K562 (cell line): ENCODE measurements at places on chromosomes 5 and 9. TPM values are rescaled to one million over a fixed set of nuclear protein-coding genes. Genes with fewer than 3 reads are reported as not detected.

GRCh38 chr9:89022001-89022759, 30.9 kb downstream of the S1PR3 start:
- no peak for DNase-seq

GRCh38 chr9:74036549-74037231, 460.4 kb upstream of the RORB start:
- no peak for DNase-seq

GRCh38 chr9:1087120-1087881, 37.1 kb downstream of the DMRT2 start:
- no peak for DNase-seq

GRCh38 chr9:7402334-7403027, 397.1 kb downstream of the DMAC1 start:
- no peak for DNase-seq

GRCh38 chr9:124346347-124347163, 68.7 kb downstream of the PSMB7 start:
- no peak for DNase-seq

The C9orf85 gene
- total RNA-seq = 6.7 TPM in 2 replicates

DNA sequence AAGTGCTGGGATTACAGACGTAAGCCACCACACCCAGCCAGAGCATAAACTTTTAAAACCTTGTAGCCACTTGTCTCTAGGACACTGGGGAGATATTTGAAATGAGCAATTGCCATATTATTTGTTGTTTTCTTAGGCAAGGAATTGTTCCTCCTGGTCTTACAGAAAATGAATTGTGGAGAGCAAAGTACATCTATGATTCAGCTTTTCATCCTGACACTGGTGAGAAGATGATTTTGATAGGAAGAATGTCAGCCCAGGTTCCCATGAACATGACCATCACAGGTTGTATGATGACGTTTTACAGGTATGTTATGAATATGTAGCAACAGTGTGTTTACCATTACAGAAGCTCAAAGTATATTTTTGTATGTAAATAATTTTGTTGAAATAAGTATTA, 30.5 kb downstream of the SFXN1 start:
- DNase-seq = no peak

- DNase-seq = no peak
Measured at GRCh38 chr9:98502311-98502975, 206.3 kb downstream of the GABBR2 start.

DNA sequence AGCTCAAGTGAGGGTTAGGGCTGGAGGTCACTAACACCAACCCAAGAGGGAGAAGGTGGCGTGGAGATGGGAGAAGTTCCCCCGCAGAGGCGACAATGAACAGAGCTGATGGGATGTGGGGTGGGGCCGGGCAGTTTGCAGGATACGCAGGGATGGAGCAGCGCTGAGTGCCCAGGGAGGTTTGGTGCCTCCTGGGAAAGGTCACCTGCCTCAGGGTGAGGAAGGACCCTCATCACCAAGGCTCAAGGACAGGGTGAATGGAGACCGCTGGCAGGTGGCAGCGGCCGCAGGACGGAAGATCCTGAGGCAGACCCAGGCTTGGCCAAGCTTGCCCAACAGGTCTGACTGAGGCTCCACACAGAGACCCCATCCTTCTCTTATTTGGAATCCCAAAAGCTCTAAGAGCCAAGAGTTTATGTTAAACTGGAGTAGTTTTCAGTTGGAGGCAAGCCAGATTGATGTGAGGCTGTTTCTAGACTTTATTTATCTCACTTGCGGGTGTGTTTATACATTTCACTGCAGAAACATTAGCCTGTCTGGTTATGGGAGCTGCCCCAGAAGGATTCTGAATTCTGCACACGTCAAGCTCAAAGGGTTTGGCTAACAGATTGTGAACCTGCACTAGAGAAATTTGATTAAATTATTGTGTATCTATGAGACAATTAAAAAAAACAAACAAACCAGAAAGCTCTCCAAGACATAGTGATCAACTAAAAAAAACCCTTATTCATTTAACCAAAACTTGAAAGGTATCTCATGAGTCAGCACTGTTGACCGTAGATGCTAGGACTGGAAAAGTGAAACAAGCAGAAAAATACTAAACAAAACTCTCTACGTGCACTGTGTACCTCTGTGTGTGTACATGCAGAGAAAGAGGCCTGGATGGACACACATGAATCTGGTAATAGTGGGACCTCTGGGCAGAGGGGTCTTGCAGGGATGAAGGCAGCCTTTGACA, 146.2 kb upstream of the PHYKPL start:
- no peak for DNase-seq

DNA sequence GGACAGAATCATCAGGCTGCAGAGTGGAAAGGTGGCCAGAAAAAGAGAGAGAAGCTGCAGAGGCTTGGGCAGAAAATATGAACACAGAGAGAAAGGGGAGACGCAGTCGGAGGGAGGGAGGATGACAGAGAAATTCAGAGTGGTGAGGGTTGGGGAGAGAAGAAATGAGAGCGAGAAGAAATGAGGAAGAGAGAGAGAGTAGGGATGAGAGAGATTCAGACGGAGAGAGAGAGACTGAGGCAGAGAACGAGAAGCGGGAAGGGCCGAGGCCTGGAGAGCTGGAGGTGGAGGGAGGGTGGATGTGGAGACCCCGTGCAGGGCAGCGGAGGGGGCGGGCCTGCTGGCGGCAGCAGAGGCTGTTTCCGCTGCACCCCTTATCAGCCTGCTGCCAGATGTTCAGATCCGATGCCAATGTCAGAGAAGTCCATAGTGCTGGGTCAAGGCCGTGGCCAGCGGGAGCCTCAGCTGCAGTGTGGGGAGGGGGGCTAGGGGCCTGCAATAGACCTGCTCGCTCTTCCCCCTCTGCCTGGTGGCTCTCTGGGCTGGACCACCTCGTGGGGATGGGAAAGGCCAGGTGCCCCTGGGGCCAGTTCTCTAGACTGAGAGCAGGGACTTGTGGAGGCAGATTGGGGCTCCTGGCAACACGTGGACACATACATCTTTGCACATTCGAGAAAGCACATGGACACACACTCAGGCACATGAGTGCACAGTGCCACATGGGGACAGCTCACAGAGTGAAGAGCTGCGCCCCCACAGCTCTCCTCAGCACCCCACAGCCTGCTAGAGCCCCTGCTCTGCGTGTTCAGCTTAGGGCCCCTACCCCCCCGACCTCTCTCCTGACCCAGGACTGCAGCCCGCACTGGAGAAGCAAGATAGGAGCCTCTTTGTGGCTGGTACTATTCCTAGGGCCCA, 4.9 kb upstream of the NR5A1 start:
- peak; percentile 83 for DNase-seq

DNA sequence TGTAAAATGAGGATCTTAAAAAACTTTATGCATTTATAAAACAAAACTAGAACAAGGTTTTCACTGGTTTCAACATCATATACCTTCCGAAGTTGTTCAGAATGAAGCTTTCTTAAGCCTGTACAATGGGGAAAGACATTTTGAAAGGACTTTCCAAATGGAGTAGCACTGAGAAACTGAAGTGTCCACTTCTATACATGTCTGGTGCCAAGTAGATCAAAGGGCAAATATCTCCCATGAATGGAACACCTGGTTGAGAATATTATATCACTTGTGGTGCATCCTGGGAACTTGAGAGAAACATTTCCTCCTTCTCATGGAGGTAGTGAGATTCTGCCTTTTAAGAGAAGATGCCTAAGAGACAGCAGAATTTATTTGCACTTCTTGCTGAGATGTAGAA, 182.1 kb upstream of the ACTBL2 start:
- DNase-seq = no peak

DNA sequence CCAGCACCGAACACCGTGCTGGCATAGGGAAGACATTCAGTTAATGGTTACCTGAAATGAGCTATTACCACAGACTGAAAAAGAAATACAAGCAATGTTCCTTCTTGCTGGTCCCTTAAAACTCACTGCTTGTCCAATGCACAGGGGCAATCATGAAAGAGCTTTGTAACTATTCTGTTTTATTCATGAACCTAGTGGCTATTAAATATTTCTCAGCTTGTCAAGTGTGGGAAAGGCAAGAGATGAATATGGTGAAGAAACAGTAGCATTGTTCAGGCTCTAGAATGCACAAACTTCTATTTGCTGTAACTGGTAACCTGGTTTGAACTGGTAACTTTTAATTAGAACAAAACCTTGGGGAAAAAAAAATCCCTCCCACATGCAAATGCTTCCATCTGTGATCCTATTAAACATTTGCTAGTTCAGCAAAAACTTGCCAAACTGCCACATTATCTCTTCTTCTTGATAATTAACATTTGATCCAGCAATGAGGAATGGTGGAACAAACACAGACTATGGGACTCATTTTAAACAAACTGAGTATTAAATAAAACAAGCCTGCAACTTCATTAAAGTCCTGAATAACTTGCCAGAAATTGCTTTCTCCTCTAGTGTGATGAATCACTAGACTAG, 36.1 kb downstream of the YIPF5 start:
- DNase-seq = no peak

DNA sequence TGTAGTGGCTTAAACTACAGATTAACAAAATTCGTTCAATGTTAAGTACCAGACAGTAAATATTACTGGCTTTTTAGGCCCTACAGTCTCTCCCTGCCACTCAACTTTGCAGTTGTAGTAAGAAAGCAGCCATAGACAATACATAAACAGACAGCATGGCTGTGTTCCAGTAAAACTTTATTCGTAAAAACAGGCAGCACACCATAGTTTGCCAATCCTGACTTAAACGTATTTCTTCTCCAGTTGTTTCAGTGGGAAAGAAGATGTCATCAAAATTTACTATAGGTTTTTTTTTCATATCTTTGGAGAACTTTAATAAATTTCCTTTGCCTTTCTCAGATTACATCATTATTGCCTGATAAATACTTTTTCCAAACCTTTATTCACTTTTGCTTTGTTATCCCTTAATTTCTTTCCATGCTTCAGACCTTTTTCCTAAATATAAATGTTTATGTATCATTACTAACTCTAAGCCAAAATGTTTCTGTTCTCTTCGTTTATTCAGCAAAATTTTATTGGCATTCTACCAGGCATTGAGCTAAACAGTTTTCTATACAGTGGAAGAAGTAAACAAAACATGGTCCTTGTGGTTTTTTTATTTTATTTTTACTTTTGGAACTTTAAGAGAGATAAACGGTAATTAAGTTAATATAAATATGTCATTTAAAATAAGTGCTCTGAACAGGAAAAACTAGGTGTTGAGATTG, 64.5 kb downstream of the SLF1 start:
- DNase-seq = no peak

The MARVELD2 gene
- total RNA-seq = 0.09 and 0.13 TPM in 2 replicates

The RASGEF1C gene
- total RNA-seq = 0.31 and 0.35 TPM in 2 replicates
